ENCODE measurements at places on chromosomes 11 and 22. TPM values are rescaled to one million over a fixed set of nuclear protein-coding genes. Genes with fewer than 3 reads are reported as not detected.

Gene TSGA10IP
- total RNA-seq, result not detected

Gene BTBD18
- not detected for total RNA-seq

Gene CACNA1I
- not detected for total RNA-seq

Gene CCDC188
- 2.7 TPM for total RNA-seq

Gene PATE2
- 0.20 TPM for total RNA-seq

Gene KRTAP5-8
- total RNA-seq, result not detected

Gene MYOD1
- total RNA-seq, result not detected

Gene ZNF214
- 2.7 TPM for total RNA-seq

Gene TUG1
- total RNA-seq, result 58.4 TPM

Gene GDPD5
- total RNA-seq, result 4.1 TPM

Gene SNX32
- total RNA-seq, result 4.0 TPM

Gene NRXN2
- 8.0 TPM for total RNA-seq

Gene CHRDL2
- not detected for total RNA-seq

Gene CD3D
- not detected for total RNA-seq

Gene SHANK3
- 0.59 TPM for total RNA-seq

Gene SLC7A4
- 0.30 TPM for total RNA-seq

Gene SCO2
- 1.2 TPM for total RNA-seq

Gene ZBTB16
- total RNA-seq, result under 0.01 TPM

Gene PACS1
- 75.8 TPM for total RNA-seq

Gene PAMR1
- 74.1 TPM for total RNA-seq

Gene UPK2
- total RNA-seq, result not detected

Gene DLG2
- total RNA-seq, result 1.6 TPM

Gene DDIAS
- total RNA-seq, result 2.2 TPM

Gene OR51B4
- 0.20 TPM for total RNA-seq

Gene EHF
- 0.20 TPM for total RNA-seq

Gene FXYD2
- total RNA-seq, result not detected

Gene HBB
- total RNA-seq, result not detected

All from smooth muscle cell of the pulmonary artery (primary cell).